ENCODE measurements at places on chromosomes 16 and 17.

GRCh38 chr17:71334048-71334751, 786.6 kb upstream of the SOX9 start:
- no peak for DNase-seq

GRCh38 chr16:49514073-49514980, 140.7 kb downstream of the C16orf78 start:
- no peak for DNase-seq

DNA sequence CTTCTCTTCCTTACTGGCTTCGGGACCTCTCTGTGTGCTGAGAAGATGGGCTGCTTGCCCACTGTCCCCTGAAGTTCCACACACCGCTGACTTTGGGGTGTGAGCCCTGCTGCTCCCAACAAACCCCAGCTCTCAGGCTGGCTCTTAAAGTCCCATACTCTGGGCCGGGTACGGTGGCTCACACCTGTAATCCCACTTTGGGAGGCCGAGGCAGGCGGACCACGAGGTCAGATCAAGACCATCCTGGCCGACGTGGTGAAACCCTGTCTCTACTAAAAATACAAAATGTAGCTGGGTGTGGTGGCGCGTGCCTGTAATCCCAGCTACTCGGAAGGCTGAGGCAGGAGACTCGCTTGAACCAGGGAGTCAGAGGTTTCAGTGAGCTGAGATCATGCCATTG, 17.2 kb downstream of the CD7 start:
- DNase-seq, result no peak

DNA sequence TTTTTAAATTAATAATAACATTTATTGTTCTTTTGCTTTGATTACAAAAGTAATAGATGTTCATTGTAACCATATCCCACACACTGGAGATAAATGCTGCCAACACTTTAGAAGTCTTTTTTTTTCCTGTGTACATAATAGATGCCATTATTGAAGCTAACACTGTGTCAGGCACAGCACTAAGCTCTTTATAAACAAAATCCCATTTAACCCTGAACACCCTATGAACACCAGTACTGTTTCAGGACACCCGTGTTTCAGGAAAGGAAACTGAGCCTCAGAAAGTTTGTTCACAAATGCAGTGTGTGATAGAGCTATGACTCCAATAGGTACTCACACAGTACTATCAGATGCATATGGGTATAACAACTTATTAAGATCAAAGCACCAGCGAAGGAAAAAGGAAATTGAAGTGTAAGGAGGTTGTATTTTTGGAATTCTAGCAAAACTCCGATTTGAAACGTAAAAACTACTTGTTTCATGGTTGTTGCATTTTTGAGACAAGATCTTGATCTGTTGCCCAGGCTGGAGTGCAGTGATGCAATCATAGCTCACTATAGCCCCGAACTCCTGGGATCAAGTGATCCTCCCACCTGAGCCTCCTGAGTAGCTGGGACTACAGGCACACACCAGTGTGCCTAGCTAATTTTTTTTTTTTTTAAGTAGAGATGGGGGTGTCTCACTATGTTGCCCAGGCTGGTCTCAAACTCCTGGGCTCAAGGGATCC, 2.0 kb upstream of the KIFC3 start:
- peak; percentile 13 for DNase-seq

DNA sequence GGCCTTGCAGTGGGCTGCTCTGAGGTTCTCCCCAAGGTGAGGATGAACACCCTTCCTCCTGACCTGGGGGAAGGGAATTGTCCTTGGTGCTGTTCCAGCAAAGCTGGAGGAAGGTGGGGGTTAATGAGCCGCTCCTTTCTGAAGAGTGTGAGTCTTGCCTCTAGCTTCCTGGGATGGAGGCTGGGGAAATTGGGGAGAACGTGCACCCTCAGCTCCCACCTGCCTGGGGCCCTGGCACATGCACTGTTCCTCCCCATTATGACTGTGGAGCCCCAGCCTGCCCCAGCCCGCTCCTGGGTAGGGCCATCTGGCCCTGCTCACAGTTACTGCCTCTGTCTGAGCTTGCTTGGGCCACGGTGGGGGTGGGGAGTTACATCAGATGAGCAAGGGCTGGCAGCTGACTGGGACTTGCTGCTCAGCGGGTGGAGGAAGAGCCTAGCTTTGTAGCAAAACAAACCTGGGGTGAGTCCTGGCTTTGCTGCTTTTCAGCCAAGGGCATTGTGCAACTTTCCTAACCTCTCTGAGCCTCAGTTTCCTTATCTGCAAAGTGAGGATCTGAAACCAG, 11.1 kb downstream of the TNS4 start:
- DNase-seq, result no peak
